Testis (tissue), 5 donors: ENCODE measurements at places on chromosomes 3 and 15. TPM values are rescaled to one million over a fixed set of nuclear protein-coding genes. Genes with fewer than 3 reads are reported as not detected.
A peak's percentile ranks its signal among the peaks of the same experiment; 100 is the strongest.

GRCh38 chr3:94305835-94306611, 243.2 kb downstream of the NSUN3 start:
- no peak for DNase-seq

GRCh38 chr15:92178911-92179310, 214.8 kb upstream of the ST8SIA2 start:
- no peak for DNase-seq

- DNase-seq, result peak; percentile 25
These were observed 29.2 kb downstream of the SENP8 start for GRCh38 chr15:72147418-72147817.

IL17RB gene
- total RNA-seq, result 17.5 TPM

DNA sequence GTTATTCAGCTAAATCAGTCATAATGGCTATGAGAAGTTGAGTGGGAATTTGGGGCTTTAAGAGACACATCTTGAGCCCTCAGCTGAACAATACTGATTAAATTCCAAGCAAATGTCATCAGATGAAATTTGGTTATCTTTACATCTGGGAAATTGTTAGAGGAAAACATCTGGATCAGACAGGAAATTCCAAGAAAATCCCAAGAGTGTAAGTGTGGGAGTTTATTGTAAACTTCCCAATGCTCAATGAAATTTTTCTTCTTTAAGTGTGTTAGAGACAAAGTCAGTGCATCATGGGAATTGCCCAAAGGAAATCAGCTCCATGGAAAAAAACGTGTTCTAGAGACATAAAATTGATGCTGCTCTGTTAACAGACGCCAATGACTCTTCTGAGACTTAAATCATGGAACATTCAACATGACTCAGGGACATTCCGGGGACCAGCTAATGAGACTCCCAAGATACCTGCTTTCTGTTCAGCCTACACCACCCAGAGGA, 19.8 kb upstream of the DCLK3 start:
- DNase-seq, result no peak

GRK7 gene
- not detected for total RNA-seq

- DNase-seq, result peak; percentile 68
These were observed at the start of gene ONECUT1 for GRCh38 chr15:52790169-52790708. Gene ONECUT1, minus strand, starts transcription at chr15:52790336. Its CDS starts 452 bp downstream, at chr15:52789884.

DNA sequence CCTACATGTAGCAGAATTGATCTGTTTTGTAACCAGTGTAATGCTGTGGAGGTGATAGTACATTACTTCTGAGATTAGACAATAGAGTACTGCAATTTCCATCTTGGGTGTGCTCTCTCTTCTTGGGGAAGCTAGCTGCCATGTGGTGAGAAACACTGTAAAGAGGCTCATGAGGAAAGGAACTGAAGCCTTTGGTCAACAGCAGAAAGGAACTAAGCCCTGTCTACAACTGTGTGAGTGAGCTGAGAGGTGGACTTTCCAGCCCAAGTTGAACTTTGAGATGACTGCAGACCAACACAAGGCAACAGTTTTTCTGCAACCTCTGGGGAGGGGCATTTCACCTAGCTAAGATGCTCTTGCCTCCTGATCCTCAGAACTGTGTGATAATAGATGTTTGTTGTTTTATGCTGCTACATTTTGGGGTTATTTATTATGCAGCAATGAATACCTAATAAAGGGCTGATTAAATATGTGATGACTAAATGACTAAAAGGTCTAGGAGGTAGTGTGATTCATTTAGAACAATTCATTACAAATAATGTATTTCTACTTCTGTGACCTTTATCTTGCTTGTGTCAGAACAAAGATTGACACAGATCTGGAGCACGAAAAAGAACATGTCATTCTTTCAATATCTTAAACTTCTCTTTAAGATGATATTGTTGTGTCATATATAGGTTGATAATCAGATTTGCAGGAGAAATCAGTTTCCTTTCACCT, 121.6 kb upstream of the THRB start:
- no peak for DNase-seq
